ENCODE measurements at places on chromosomes 5 and 9.

DNA sequence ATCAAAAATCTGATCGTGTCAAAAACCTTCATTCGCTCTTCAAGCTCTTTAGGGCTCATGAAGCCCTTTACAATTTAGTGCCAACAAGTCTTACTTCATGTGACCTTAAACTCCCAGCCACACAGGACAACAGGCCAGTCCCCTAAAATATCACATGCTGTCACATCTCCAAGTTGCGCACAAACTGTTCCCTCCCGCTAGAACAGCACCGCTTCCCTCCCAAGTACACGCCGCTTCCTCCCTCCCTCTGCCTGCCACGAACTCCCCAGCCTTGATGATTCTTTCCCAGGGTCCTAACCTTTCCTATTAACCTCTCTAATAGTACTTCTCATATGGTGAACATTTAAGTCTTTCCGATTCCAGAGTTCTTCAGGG, 91.2 kb downstream of the TLE1 start:
- no peak for DNase-seq

GRCh38 chr5:179192891-179193470, 132.8 kb downstream of the ZNF354C start:
- DNase-seq, result no peak

- DNase-seq, result no peak
Observed at GRCh38 chr5:14237317-14238086, 94.4 kb downstream of the TRIO start.

- DNase-seq, result no peak
Observed at GRCh38 chr9:92617951-92618510, 51.9 kb downstream of the IPPK start.

GRCh38 chr9:91386765-91387164, 25.0 kb upstream of the AUH start:
- no peak for DNase-seq

- no peak for DNase-seq
Observed at GRCh38 chr9:84140535-84141101, 160.0 kb downstream of the RMI1 start.

- no peak for DNase-seq
Observed at GRCh38 chr5:176621661-176622079, 8.7 kb downstream of the SNCB start.

- DNase-seq, result no peak
Observed at GRCh38 chr5:168314735-168315411, 23.4 kb downstream of the WWC1 start.

DNA sequence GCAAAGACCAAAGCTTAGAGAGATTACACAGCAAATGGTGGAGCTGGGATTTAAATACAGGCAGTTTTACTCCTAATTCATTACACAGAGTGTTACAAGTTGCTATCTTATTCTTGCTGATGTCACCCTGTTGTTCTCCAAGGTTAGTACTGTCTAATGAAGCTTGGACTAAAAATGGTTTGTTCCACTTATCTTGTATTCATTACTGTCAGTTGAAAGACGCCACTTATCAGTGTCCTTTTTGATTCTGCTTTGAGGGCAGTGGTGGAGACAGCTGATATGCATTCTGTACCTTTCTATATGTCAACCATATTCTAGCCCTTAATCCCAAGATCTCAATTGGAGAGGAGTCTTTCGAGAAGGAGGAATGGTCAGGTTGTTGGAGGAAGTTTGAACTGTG, 14.0 kb upstream of the DENND4C start:
- no peak for DNase-seq

DNA sequence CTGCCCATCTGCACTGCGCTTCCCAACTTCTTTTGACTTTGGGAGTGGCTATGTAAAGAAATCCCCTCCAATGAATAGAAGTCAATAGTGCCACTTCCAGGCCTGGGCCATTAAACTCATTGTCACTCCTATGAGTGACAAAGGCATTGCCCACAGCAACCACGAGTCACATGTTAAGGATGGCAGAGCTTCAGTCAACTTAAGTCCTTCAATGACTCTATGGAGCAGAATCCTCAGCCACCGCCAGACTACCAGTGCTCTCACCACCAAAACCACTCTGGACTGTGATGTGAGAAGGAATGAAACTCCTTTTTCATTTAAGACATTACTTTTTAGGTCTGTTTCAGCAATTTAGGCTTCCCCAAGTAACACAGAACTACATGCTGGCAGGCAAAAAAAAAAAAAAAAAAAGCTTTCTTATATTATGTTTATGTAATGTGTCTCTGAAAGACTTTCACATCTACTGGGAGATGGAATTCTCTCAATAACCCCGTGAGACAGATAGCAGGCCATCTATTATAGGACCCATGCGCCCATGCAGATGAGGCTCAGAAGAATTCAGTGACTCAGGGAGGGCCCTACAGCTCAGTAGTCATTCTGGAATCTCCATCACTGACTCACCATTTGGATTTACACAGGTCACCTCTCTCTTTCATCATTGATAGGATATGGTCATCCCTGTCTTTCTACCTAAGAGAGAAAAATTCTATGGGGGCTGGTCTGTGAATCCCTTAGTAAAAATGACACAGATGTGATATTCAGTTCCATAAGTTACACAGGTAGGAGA, 180.5 kb downstream of the CEMIP2 start:
- no peak for DNase-seq

- DNase-seq, result no peak
Observed at GRCh38 chr5:131505237-131505908, 129.7 kb downstream of the RAPGEF6 start.

DNA sequence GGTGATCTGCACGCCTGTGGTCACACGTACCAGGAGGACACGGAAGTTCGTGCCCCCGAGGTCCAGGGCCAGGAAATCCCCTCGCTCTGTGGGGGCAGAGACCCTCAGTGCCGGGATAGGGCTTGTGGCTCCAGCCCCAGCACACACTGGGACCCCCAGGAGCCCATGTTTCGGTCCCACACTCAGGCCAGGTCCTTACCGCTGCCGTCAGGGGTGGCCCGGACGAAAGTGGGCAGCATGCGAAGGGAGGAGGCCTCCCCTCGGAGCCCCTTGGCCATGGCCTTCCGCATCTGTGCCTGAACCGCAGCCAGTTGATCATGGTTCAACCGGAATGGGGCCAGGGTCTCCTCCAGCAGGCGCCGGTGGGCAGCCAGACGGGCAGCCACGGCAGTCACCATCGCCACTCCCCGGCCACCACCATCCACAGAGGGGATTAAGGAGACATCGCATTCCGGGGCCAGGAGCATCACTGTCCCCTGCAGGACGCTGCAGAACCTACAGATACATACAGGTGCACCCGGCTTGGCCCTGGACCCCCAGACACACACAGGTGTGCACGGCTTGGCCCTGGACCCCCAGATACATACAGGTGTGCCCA, 11.8 kb downstream of the HK3 start:
- no peak for DNase-seq

GRCh38 chr5:145178641-145179523, 656.3 kb downstream of the PRELID2 start:
- DNase-seq, result no peak

GRCh38 chr5:57382655-57383054, 100.0 kb downstream of the ACTBL2 start:
- DNase-seq, result no peak

DNA sequence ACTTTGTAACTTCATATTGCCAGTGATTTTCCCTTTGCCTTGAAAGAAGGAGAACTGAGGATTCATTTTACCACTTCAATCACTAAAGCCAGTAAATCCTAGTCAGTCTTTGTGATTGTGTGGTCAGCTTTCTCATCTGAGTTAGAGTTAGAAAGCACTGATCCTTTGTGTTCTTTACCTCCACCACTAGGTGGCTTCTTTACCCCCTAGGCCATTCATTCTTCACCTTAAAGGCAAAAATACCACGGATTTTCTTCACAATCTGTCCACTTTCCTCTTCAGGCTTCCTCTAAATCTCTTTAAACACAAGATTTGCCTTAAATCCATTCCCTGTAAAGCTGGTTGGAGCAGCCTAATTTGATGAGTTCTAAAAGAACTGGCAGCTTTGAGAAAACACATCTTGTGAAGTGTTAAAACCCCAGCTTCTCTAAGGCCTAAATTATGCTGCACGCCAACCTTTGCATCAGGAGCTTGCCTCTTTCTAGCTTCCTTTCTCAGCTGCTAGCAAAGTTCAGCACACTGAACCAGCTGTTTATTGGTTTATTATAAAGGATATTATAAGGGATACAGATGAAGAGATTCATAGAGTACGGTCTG, 20.4 kb downstream of the BDP1 start:
- no peak for DNase-seq

DNA sequence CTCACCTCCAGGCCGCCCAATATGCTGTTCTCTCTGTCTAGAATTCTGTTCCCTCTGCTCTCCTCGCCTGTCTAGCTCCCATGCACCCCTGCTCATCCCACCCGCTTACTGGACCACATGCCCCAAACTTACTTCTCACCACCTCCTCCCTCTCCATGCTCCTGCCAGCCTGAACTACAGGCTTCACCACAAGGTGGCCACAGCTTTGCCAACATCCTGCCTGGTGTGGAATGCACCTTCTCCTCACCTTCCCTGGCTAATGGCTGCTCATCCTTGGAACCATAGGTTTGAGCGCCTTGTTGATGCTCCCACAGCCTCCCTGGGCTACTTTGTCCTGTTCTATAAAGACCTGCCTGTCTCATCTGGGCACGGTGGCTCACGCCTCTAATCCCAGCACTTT, 9.6 kb downstream of the LAMC3 start:
- no peak for DNase-seq

Measured in NCI-H1436 treated with DMSO at 0.1 percent for 48 hours (cell line).